ENCODE measurements at places on chromosomes 16 and 17.
A peak's percentile ranks its signal among the peaks of the same experiment; 100 is the strongest.

DNA sequence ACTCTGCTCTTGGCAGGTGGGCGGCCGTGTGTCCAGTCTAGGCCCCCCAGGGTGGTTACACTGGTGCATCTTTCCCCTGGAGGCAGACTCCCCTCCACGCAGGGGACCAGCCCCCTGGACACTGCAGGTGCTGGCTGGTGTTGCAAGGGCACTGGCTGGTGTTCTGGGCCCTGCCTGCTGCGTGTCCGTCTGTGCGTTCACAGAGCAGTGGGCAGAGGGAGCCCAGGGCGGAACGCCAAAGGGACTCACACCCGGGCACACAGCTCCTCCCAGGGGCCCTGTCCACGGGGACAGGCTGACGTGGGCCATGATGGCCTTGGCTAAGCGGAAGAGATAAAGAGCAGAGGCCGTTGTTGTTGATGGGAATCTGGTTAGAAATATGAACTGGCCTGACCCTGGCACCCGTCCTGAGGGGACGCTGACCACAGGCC, 27.3 kb downstream of the ACSF3 start:
- DNase-seq, result no peak

GRCh38 chr17:10463402-10463801, 6.0 kb downstream of the MYH4 start:
- DNase-seq, result no peak

GRCh38 chr16:26454102-26454501, 612.6 kb upstream of the C16orf82 start:
- no peak for DNase-seq

DNA sequence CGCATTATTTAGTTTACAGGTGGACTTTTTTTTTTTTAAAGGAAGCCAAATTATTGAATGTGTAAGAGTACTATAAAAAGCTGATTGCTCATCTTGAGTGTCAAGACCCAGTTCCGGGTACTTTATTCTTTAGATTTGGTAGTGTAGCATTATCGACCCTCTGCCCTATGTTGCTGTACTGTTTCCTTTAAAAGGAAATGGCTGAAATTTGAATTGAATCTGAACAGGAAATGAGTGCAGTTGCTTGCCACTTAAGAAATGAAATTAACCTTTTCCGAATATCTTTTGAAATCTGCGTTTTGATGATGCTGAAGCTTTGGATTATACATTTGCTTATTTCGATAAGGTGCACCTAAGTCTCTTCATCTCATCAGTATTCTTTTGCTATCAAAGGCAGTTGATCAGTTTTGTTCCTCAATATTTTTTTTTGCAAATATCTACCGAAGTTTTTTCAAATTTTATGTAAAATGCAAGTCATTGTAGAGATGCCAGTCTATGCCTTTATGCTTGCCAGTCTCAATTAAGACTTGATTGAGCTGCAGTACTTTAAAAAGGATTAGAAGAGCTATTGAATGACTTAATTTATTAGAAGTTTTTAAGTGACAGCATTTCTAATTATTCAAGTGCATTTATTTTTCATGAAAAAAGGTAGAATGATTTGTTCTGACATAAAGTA, 1.8 kb downstream of the GGNBP2 start:
- no peak for DNase-seq

DNA sequence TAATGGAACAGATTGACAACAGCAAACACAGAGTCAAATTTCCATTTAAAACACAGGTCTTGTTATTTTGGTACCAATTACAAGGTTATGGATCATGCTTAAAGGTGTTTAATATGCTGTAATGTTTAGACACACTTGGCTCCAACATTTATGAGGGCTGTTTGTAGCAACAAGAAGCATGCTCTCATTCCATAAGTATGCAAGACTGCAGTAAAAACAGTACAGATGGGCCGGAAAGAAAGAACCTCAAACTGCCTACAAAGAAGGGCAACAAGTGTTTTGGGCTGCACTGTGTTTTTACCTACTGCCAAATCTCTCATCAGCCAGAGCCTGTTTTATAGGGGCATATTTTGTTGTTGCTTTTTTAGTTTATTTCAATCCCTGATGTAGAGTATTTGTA, 100.5 kb upstream of the HS3ST3A1 start:
- DNase-seq, result no peak

- no peak for DNase-seq
These were observed 174.0 kb downstream of the IRX3 start for GRCh38 chr16:54112451-54113206.

DNA sequence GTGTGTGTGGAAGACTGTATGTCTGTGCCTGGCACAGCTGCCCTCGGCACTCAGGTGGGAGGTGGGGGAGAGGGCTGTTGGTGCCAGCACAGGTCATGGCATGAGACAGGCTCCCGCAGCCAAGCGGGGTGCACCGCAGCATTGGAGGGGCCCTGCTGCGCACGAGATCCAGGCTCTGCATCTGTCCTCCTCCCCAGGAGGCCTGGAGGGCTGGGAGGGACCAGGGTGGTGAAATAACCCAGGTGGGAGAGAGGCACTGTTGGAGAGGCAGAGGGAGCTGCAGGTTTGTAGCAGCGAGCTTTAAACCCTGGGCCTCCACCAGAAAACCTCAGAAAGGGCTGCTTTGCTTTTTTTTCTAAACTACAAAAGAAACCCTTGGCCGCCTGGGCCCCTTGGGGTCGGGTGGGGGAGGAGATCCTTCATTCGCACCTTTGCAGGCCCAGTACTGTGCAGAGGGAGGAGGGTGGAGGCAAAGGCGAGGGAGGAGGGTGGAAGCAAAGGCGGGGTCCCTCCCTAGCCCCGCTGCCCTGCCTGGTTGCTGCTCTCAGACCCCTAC, 241.7 kb downstream of the SEC14L1 start:
- DNase-seq, result no peak

DNA sequence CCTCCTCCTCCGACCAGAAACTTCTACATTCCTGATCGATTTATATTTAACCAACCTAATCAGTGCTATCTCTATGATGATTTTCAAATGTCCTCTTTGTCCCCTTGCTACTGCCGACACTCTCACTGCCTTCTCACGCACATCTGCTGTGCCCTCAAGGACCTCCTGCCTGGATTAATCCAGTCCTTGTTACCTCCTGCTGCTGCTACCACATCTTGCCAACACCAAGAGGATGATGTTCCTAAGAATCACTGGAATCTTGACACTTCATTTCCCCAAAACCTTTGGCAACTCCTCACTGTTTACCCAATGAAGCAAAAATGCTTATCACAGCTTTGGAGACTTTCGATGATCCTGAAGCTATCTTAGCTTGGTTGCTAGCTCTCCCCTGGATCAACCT, 287.3 kb upstream of the AXIN2 start:
- no peak for DNase-seq

DNA sequence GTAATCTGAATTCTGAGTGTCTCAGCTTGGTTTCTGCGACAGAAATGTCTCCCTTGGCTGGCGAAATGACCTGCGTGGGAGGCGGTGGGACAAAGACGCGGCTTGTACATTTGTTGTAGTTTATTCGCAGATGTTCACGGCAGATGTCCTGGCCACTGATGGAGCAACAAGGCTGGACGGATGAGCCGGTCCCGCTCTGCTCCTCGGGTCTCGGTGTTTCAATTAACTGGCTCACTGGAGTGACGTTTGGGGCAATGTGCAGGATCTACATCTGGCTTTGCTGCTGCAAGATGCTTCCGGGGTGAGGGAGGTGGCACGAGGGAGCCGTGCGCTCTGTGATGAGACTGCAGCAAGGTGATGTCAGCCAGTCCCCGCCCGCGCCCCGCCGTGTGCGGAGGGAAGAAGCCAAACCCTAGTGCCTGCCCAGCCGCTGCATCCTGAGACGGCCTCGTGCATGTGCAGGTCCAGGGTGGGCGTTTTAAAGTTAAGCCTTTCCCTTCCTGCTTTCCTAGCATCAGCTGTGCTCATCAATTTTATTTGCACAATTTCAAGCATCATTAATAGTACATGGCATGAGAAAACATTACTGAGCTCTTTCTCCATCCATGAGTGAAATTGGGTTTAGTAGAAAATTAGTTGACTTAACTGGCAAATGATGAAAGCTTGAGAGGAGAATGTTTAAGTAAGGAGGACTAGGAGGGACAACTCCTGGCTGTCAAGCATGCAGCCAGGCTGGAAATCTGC, 44.4 kb downstream of the MGAT5B start:
- no peak for DNase-seq

DNA sequence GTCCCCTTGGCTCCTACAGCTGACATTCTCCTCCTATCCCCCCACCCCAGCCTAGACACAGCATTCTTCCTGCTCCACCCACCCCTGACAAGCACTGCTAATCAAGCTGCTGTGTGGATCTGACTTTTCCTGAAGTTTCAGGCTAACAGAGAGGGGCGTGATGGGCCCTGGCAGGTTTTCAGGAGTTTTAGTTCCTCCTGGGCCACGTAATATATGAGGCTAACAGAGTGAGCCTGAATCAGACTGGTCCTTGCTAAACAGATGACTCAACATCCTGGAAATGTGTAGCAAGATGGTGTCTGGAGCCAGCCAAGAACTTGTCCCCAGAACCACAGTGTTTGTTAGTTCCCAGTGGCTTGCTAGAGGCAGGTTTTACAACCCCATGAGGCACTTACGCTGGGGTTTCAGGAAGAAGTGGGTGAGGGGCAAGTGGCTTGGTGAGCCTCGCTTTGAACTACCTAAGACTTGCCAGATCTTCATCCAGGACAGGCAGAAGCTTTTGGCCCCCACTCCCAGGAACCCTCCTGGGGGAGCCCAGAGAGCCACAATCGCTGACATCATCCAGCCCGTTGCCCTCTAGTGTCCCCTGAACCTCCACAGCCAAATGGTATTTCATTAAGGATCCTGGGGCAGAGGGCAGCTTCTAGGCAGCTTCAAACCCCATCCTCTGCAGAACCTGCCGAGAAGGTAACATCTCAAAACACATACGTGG, 15.9 kb downstream of the TMEM92 start:
- DNase-seq, result peak; percentile 83

GRCh38 chr17:28258347-28258887, 60.6 kb upstream of the TMEM97 start:
- DNase-seq, result no peak

DNA sequence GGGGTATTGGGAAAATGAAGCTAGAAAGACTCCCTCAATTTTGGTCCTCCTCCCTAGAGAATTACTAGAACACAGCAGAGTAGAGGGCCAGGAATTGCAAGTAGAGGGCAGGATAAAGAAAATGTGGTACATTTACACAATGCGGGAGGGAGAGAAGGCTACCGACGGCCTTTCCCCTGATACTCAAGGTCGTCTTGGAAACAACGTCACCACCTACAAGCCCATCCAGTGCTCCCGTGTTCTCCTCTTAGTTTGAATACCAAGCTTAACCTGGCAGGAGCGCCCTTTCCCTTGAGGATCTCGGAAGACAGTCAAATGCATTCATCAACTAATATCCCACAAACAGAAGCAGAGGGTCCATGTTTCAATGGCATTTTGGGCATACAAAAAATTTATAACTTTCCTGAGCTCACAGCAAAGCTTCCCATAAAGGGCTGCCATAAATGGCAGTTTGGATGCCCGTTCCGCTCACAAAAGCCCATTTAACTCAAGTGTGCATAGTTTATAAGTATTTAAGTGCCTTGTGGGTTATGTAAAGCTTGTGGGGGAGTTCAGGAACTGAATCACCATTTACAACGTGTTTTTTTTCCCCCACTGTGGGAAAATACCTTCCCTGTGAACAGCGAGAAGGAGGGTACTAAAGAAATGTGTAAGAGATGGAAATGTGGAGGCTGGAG, 414.6 kb downstream of the SLC39A11 start:
- DNase-seq, result no peak

DNA sequence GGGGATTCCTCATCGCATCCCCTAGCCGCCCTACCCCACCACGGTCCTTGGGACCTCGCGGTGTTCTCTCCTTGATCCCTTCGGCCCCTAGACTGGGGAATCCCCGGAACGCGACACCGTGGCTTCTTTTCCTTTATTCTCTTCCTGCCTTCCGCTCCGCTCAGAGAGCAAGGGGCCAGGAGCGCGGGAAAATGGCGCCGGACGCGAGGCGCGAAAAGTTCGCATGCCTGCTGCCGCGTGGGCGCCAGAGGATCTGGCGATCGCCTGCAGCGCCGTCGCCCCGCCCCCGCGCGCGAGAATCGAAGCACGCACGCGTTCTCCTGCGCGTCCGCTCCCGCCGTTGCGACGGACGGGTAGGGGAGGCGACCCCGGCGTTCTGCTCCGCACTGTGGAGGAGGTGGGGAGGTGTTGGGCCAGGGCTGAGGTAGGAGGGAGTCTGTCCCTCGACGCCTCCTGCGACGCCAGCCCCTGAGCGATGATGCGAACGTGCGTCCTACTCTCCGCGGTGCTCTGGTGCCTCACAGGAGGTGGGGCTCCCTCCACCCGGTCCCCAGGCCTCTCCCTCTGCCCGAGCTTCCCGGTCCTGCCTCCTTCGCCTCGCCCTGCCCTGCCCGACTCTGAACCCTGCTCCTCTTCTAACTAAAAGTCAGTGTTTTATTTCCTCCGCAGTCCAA, at the start of gene ZPBP2:
TSS of gene ZPBP2 (plus strand) at position 323 of the 674 bp plus-strand sequence. CDS start at position 476, 153 bp downstream.
- no peak for DNase-seq

DNA sequence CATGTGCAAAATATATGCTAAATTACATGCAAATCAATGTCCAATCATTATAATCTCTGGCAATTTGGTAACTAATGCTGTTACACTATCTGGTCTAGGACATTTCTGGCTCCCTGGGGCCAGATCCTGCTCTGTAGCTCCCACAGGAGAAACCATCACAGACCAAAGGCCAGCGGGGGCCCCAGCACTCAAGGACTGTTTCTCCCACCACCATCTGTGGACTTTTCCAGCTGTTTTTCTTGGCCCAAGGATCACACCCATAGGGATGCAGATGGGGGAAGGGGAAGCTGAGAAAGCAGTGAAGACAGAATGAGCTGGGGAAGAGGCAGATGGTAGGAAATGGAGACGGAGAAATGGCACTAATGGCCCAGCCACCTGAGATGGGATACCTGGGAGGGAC, at the start of gene HIGD1B:
TSS of gene HIGD1B (plus strand) at position 298 of the 400 bp plus-strand sequence. CDS start 270 bp downstream, outside the sequence.
- no peak for DNase-seq

DNA sequence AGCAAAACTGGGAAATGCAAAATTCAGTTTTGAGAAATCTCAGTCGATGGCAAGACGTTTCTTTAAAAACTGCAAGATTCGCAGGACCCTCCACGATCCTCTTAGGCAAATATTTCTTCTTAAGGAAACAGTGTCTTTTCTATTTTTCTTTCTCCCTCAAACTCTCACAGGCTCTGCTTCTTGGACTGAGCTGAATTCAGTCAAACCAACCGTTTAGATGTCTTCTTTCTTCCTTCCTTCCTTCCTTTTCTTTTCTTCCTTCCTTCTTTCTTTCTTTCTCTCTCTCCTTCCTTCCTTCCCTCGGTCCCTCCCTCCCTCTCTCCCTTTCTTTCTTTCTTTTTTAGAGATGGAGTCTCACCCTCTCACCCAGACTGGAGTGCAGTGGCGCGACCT, 67.2 kb upstream of the AXIN2 start:
- DNase-seq, result no peak

DNA sequence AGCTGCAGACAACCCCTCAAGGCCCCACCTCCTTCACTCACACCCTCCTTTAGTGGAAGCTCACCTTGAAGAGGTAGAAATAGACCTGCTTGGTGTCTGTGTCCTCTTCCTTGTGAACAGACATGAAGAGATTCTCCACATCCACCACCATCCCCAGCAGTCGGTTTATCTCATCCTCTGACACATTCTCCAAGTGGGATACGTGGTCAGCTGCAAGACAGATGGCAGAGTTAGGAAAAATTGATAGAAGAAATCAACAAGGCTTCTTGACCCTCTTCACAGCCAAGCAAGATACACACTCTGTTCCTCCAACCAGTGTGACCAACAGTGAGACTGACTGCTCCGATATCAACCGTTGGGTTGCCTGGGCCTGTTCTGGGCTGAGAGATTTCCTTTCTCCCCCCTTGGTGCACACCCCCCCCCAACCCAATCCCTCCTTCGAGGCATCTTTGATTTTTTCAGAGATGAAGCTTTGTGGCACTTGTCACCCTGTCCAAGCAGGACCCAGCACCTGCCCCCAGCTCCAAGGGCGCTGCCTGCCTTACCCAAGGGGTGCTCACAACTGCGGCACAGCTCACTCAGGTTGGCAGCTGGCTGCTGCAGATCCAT, 902 bp downstream of the KAT2A start:
- no peak for DNase-seq

- DNase-seq, result peak; percentile 25
These were observed 823 bp downstream of the TNRC6C start for GRCh38 chr17:77959126-77959925.
